Stimulated activated CD4-positive, alpha-beta T cell treated with anti-CD3 and anti-CD28 coated beads, Interleukin-4, amount 100 ng/mL, for 4 hours (primary cell): ENCODE measurements at places on chromosomes 12 and 14.
A peak's percentile ranks its signal among the peaks of the same experiment; 100 is the strongest.

- DNase-seq, result no peak
These were observed 184.6 kb downstream of the SLC6A15 start for GRCh38 chr12:84727961-84728360.

GRCh38 chr12:27899151-27899661 is 73.3 kb downstream of the PTHLH start:
- peak; percentile 12 for DNase-seq

GRCh38 chr12:33581613-33582122 is 142.0 kb upstream of the SYT10 start:
- no peak for DNase-seq

DNA sequence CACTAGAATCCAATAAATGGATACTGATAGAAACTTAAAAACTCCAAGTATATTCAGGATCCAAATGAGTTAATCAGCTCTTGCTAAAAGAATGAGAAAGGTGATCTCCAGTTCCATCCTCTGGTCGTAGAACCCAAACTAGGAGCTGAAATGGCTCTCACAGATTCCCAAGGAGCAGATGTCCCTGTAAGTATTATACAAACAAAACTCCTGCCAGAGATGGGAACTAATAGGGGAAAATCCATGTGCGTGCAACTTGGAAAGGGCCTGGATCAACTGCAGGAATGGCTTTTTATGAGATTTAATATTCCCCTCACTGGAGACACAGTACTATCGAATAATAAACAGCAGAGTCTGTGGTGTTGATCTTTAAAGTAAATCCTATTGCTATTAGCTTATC is 309.2 kb upstream of the TBX3 start:
- no peak for DNase-seq

DNA sequence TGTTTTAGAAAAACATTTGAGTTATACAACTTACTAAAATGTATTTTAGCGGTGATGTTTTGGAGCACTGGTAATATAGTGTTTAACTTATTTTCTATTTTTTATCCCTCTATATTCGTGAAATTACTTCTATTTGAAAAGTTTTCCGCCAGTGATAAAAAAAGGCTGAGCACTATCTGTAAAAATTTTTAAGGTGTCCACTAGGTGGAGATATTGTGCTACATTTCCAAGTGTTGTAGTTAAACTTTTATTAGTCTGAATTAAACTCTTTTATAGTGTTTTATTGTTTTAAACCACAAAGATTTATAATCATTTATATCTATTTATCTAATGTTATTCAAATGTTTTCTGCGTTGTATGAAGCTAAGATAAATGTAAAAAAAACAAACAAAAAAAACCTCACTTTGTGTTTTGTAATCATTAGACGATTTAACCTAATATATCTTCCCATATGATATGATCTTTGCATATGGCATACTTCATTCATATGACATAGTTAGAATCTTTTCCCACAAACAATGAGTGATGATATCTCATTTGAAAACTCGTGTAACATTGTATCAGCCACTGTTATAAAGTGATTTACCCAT is 11.8 kb downstream of the ALG10B start:
- no peak for DNase-seq

DNA sequence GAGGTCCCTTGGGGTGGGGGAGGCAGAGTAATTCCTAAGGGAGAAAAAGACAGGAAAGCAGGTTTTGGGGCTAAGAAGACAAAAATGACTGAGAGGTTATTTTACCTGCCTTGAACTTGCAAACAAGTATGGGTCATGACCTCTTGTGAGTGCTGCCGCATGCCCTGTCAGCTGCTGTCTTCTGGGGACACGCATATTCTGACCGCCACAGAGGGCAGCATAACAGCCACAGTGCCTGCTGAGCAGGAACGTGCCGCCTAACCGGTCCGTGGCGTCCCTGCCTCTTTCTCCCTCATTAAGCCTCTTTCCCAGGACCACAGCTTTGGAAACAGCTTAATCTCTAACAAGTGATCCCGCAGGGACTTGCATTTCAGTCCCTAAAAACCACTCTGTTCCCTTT is 51.3 kb upstream of the KCNA1 start:
- no peak for DNase-seq

GRCh38 chr12:83015390-83016217 is 328.9 kb downstream of the TMTC2 start:
- no peak for DNase-seq

DNA sequence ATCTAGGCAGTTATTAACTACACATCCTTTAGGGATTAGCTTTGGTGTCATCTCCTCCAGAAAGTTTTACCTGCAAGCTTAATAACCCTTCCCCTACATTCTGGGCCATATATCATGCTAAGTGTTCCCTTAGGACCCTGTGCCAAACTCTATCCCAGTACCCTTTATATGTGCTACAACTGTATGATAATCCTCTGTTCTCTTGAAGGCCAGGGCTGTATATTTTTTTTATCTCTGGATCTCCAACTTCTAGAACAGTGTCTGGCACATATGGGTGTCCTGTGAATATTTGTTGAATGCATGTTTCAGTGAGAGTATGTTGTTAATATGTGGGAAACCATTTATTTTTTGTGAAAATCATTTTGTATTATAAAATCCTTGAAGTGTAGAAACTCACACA is 106.7 kb downstream of the PPM1A start:
- no peak for DNase-seq

GRCh38 chr12:42741771-42742510 is 152.4 kb upstream of the PRICKLE1 start:
- DNase-seq, result no peak

GRCh38 chr12:53495903-53496751 is 3.1 kb downstream of the MAP3K12 start:
- no peak for DNase-seq

DNA sequence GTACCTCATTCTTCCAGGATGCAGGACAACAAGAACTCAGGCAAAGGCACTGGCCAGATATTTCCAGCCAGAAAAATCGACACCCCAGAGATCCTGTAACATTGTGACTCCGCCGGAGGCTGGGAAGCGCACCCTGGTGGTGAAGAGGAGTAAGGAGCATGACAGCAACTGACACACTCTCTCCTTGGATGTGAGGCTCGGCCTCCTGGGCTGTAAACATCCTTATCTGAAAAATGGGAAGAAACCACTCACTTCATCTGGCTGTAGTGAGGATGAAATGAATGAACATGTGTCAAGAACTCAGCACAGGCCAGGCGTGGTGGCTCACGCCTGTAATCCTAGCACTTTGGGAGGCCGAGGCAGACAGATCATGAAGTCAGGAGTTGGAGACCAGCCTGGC is 27.5 kb downstream of the TCHP start:
- DNase-seq, result no peak

DNA sequence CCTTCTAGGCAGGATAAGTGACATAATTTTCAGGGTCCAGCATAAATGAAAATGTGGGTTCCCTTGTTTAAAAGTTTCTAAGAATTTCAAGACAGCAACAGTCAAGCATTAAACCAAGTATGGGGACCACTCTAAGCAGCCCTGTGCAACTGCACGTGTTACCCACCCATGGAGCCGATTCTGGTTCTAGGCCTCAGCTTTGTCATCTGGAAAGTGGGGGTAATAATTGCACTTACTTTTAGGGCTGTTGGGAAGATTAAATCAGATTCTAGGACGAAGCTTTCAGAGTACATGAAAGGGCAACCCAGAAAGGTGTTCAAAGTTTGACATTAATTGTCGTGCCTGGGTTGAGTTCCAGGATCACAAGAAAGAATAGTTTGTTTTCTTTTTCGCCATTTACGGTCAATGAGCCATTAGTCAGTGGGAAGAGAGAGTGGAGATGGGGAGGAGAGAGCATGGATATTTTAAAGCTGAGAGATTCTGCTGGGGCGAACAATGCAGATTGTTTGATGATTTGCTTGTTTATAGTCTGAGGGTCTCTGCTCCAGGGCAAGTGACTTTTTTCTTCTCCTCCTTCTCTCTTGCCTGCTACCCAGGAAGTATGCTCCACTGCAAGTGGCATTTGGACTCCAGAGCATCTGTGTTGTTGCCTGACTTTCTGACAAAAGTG is 10.7 kb upstream of the PPFIBP1 start:
- DNase-seq, result no peak

DNA sequence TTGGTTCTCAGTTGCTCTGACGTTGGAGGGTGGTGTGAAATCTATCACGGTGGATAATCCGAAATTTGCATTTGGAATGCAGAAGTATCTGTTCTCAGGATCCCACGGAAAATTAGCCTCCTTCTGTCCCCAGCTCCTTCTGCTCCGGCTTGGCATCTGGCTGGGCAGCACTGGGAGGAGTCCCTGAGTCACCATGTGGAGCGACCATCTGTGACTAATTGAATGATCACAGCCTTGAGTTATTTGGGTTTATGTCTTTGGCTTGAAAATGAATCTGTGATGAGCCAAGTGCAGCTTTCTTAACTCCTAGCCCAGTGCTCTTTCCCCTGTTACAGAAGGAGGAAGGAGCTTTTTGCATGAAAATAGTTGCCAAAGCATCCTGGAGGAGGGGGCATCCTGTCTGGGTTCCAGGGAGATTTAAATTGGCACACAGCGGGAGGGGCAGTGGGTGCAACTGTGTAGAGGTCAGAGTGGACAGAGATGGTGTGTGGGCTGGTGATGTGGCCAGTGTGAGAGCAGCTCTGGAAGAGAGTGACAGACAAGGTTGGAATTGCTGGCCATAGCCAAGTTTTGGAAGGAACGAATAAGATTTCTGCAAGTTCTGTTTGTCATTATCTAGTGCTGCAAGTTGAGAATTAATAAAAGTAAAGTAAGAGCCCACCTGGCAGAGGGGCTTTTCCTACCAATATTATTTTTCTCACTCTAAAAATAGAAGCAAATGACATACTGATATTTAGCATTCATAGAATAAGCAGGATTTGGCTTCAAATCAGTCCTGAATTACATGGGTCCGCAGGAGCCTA is 74.4 kb downstream of the SLC24A4 start:
- DNase-seq, result no peak

DNA sequence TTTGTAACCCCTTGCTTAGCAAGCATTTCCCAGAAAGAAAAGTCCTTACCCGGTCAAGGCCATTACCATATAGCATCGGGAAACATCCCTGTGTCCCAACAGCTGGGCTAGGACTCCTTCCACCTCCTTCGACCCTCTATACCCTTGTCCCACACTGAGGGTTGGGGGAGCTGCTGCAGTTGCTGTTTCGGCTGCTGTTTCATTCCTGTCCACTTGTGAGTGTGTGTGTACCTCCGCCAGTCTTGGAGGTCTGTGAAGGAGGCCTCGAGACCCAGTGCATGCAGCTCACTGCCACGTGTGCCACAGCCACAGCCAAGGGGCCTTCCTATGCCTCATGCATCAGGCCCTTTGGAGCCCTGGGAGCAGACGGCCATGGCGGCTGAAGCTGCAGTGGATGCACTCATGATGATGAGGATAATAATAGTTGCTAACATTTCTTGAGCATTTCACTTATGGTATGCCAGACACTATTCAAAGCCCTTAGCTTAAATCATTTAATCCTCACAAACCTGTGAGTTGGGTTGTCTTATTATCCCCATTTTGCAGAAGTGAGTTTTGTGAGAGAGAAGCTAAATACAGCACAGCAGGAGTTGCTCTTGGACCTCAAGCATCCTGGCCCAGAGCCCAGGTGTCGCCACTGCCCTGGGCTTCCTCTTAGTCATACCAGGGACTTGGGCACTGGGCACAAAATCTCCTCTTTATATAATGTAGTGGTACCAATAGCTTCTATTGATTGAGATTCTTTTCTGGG is 156.5 kb downstream of the PRKCH start:
- no peak for DNase-seq

DNA sequence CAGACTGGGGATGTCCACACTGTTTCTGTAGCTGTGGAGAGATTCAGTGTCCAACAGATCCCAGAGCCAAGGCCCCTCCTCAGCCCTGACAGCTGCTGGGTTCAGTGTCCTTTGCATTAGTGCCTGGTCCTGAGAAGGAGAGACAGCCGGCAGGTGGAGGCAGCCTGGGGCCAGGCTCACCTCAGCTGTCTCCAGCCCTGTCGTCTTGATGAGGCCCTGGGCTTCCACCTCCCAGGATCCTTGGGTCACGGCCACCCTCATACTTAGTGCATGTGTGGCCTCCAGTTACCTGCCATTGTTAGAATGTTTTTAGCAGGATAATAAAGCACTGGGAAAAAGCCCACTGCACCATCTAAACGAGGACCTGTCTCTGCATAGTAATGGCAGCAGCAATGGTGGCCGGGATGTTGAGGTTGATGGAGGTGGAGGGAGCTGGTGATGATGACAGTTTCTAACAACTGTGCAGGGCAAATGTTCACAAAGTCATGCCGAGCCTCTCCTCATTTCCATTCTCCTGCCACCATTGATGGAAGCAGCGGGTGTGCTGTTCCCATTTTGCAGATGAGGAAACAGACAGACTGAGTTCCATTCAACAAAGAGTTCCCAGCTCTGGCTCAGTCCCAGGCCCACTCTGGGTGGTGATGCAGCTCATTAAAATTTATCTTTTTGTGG is 17.7 kb downstream of the ASB2 start:
- DNase-seq, result no peak

DNA sequence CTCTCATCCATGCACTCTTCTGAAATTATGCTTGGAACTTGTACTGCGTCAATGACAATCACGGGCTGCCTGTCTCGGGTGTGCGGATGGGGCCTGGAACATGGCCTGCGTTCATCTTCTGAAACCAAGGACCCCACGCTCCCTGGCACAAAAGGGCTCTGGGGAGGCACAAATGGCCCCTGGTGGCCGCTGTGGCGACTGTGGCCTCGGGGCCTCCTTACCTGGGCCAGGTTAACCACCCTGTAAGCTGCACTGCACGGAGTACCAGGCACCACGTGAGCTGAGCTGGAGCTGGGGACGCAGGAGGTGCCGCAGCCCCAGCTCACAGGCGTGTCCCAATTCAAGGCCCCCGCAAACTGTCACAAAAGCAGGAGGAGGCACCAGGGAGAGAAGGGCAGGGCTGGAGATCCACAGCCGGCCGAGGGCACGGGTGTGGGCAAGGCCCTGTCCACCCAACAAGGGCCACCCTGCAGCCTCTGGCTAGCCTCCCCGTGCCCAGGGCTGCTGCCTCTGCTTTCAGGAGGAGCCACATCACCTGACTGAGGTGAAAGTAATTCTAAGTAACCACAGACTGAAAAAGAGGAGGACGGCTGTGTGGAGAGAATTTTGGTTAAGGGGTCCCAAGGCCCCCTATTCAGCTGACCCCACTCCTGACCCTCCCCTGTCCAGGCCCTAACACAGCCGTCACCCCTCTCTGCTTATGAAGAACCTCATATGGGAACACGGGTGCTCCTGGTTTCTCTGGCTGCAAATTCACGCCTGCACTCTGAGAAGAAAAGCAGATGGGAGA is 61.1 kb upstream of the GALNT9 start:
- DNase-seq, result no peak
